ENCODE measurements at places on chromosomes 6 and 20.

DNA sequence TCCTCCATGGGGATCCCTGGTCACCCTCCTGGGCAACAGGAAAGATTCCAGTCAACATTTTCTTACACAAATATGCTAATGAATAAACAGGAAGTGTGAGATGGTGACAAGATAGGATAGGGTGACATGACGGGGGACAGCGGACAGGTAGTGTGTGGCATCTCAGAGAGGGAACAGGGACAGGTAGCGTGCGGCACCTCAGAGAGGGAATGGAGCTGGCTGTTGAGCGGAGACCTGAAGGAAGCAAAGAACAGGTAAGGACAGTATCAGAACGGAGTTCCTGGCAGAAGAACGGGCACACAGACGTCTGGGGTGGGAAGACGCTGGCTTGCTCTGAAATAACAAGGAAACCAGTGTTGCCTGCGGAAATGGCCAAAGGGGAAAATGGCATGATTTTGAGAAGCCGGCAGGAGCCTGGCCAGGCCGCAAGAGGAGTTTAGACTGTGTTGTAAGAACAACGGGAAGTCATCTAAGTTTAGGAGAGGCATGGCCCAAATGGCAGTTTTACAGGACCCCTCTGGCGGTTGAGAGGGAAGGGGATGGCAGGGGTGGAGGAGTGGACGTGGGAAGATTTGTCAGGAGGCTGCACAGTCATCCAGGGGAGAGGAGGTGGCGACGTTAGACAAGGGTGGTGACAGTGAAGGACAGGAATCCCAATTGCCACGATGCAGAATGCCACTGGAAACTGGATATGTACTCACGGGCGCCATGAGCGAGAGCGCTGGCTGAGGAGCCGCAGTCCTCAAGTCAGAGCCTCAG, 111.6 kb downstream of the JPH2 start:
- DNase-seq, result no peak

DNA sequence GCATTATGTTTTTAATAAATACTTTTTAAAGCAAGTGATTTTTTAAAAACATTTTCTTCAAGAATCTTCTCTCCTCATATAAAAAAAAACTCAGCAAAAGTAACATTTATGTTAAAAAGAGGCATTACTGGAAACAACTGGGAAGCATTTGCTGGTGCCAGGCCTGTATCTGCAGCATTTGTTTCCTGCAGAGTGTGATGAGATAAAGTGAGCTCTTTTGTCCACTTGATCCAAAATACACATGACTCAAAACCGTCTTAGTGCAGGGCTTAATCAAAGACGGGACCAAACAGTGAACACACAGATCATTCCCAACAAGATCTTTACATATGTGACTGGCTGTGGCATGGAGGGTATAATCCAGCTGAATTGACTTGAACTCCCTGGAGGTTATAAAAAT, 28.3 kb upstream of the RIPPLY2 start:
- DNase-seq, result no peak

GRCh38 chr6:110320307-110320706, 37.8 kb downstream of the METTL24 start:
- no peak for DNase-seq

DNA sequence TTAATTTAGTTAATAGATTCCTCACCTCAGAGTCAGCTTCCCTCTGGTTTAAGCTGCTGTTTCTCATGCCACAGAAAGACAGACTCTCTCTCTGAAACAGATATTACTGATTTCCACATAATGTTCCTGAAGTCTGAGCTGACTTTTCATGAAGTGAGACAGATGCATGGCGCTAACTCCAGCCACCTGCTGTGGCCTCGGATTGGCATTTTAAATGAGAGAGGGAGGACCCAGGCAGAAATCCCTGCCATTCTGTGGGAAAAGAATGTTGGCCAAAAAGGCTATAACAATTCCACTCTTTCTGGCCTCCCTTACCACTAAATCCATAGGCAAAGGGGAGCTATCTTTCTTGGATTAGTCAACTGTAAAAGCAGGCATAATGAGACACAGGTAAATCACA, 354.1 kb upstream of the CDH4 start:
- DNase-seq, result no peak

DNA sequence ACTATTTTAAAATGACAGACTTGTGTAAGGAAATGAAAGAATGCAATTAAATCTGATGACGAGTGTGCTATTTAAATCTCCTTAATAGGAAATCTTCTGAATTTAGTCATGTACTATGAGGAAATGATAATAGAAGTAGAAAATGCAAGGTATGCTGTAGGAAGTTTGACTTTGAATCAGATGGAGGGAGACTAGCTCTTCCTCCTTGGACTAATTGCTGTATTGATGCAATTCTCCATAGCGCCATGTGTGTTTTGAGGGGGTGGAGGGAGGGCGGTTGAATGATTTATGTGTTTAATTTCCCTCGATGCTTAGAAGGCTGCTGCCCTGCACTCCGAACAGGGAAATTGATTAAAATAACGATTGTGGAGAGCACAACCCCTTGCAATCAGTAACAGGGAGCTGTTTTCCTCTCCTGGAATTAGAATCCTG, 214.4 kb upstream of the PRND start:
- peak; percentile 94 for DNase-seq

GRCh38 chr6:5481750-5482149, 220.4 kb downstream of the FARS2 start:
- DNase-seq, result no peak

DNA sequence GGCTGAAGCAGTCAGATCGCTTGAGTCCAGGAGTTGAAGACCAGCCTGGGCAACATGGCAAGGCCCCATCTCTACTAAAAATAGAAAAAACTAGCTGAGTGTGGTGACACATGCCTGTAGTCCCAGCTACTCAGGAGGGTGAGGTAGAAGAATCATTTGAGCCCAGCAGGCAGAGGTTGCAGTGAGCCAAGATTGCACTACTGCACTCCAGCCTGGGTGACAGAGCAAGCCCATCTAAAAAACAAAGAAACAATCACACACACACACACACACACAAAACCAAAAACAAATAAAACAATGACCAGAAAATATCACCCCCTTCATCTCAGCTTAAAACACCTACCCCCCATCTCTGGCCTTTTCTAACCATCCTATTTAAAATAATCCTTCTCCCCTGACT, 68.0 kb downstream of the BTBD9 start:
- DNase-seq, result no peak

DNA sequence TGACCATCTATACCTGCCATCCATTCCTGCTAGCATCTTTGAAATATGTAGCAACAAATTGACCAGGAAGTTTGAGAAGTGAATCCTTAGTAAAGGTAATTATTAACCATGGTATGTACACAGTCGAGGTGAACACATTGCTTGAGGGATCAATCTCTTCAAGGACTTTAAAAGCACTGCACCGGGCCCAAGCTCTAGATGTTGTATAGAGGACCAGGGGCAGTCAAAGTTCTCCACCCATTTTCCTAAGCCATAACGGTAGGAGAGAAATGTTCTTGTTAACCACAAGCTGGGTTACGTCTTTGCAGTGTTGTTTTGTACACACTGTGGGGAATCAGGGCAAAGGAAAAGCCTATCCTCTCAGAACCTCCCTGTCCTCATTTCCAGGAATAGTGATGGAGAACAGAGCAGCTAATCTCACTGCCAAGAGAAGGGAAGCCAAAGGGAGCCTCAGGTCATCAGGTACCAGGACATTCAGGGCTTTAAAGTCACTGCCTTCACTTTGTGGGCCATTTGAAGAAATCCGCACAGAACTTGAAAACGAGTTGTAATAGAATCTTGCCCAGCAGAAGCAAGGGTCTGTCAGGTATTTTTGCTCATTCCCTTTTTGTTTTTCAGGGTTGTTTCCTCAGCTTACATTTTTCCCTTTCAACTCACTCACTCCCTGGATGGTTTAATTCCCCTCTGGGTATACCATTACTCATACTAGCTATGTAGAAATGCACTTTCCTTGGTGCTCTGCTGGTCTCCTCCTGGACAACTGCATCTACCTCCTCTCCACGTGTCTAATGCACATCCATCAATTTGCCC, 5.3 kb upstream of the PM20D2 start:
- no peak for DNase-seq

- DNase-seq, result no peak
These were observed 260.0 kb downstream of the C6orf118 start for GRCh38 chr6:165049362-165049761.

DNA sequence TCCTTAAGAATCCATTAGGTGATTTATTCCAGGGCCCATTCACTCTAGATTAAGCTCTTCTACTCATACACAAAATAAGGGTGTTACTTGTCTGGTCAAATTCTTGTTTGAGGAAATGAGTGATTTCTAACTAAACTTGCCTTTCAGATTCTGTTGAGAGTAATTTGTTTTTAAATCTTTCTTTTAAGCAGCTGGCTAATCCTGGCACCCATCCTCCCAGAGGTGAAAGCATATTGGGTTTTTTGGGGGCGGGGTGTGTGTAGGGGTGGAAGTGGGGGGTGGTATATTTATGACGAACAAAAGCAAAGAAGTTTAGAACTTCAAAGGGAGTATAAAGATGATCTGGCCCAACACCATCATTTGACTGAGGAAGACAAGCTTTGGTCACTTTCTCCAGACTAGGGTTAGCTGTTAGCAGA, 94.7 kb downstream of the RTN4IP1 start:
- DNase-seq, result no peak

DNA sequence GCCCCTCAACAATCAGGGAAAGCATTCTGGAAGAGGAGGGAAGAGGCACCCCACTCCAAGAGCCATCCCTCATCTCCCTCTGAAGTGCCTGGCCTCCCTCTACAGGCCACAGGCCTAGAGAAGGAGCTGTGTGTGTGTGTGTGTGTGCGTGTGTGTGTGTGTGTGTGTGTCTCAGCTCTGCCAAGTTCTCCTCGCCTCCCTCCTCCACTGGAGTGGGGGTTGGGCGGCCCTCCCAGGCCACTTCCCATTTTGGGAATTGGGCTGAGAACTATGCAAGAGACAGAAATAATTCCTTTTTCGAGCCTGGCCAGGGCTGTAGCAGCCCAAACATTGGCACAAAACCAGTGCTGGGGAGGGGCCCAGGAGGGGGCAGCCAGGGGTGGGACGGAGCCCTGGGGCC, 35.7 kb downstream of the KCNB1 start:
- no peak for DNase-seq

DNA sequence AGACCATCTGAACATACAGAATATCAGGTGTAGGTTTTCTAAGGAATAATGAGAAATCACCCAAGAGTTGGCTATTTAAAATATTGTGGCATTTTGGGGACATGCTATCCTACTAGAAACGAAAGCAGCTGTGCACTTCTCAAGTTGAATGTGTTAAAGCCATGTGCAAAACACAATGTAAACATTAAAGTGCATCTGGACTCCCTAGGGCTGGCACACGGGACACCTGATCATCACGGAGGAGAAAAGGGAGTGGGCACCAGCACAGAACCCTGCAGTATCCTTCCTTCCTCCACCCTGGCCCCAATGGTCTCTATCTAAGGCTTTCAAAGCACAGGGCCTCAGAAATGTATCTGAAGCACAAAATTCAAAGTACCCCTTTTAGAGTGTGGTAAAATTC, 94.3 kb downstream of the INSM1 start:
- no peak for DNase-seq
